Type B pancreatic cell (in vitro differentiated cells): ENCODE measurements at places on chromosomes 5 and 9. TPM values are rescaled to one million over a fixed set of nuclear protein-coding genes. Genes with fewer than 3 reads are reported as not detected.

- H3K27me3 ChIP-seq: no peaks in the 10 kb centered on the region
- H3K4me1 ChIP-seq: no peaks in the 10 kb centered on the region
- DNase-seq: no peak
These were observed 17.9 kb downstream of the ZFR start for GRCh38 chr5:32426440-32427151.

GRCh38 chr5:87048156-87048555, 219.5 kb upstream of the RASA1 start:
- H3K4me3 ChIP-seq: no peak overlapping the region
- no peak overlapping the region for H3K27ac ChIP-seq
- no peaks in the 10 kb centered on the region for H3K27me3 ChIP-seq

The TLE1 gene
- 40.2 and 99.6 TPM in 2 replicates for total RNA-seq

GRCh38 chr9:94811074-94811473, 84.6 kb downstream of the AOPEP start:
- peak overlapping the region; percentile 53 for H3K27ac ChIP-seq
- H3K27me3 ChIP-seq: no peaks in the 10 kb centered on the region
- H3K4me3 ChIP-seq: no peak overlapping the region
- no peak for DNase-seq
- peaks cover 44% of the 10 kb centered on the region for H3K36me3 ChIP-seq

- DNase-seq: no peak
- H3K36me3 ChIP-seq: no peaks in the 10 kb centered on the region
- no peak overlapping the region for H3K27ac ChIP-seq
- peaks cover 15% of the 10 kb centered on the region for H3K4me1 ChIP-seq
- H3K27me3 ChIP-seq: no peaks in the 10 kb centered on the region
These were observed 3.6 kb upstream of the RAPGEF1 start for GRCh38 chr9:131743501-131743900.

The PAX5 gene
- total RNA-seq: not detected in 2 replicates

GRCh38 chr5:139709582-139710318, 61.6 kb downstream of the CXXC5 start:
- peak overlapping the region; percentile 67 for H3K27ac ChIP-seq
- H3K4me1 ChIP-seq: peaks cover 42% of the 10 kb centered on the region
- peak; percentile 80 for DNase-seq

DNA sequence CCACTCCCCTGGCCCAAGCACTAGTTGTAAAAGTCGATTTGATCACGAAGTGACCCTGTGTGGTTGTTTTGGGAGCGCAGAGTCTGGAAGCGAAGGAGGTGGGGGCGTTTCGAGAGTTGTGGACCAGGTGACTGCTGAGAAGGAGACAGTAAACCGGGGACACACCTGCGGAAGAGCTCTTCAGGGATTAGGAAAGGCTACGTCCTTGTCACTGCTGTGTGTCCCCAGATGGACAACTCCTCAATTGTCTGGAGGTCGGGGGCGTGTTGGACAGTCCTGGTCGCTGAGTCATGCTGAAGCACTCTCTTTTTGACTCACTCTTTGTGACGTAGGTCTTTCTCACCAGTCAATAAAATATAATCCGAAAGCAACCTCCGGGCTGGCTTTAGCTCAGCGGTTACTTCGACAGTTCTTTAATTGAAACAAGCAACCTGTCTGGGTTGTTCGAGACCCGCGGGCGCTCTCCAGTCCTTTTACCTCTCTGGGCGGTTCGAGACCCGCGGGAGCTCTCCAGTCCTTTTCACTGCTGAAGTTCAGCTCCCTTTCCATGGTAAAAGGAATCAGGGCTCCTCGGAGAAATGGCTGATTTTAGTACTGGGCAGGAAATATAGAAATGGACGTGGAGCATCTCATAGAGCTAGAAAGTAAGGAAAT, 10.8 kb downstream of the ZMAT2 start:
- H3K36me3 ChIP-seq: peaks cover 3% of the 10 kb centered on the region
- H3K27ac ChIP-seq: peak overlapping the region; percentile 100
- peaks cover 10% of the 10 kb centered on the region for H3K4me1 ChIP-seq
- peak overlapping the region; percentile 93 for H3K4me3 ChIP-seq

The CDC25C gene
- 4.1 and 17.2 TPM in 2 replicates for total RNA-seq

The RGMB gene
- 16.7 and 36.5 TPM in 2 replicates for total RNA-seq

The ADAMTSL1 gene
- 6.0 and 28.6 TPM in 2 replicates for total RNA-seq

DNA sequence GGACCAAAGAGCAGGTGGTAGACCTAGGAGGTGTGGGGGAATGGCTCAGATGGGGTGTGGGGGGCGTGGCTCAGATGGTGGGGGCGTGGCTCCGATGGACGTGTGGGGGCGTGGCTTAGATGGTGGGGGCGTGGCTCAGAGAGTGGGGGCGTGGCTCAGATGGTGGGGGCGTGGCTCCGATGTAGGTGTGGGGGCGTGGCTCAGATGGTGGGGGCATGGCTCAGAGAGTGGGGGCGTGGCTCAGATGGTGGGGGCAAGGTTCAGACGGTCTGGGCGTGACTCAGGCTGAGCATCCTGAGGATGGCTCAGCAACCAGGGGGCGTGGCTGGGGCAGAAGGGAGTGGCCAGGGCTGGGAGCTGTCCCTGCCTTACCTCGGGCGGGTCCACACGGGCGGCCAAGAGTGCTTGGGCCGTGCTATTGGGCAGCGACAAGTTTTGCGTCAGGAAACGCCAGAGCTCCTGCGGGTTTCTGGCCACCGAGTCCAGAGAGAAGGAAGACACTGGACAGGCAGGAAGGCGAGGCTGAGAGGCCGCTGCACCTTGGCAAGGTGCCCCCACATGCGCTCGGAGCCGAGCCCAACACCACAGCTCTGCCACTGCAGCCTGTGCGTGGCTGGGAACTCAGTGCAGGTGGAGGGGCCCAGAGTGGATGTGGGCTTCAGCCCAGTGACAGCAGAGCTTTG, 5.9 kb downstream of the ABCA2 start:
- no peak for DNase-seq
- H3K4me3 ChIP-seq: no peak overlapping the region

The ADRA1B gene
- total RNA-seq: 2.9 and 9.9 TPM in 2 replicates

GRCh38 chr9:28762167-28762566, 1188.9 kb upstream of the C9orf72 start:
- no peaks in the 10 kb centered on the region for H3K36me3 ChIP-seq
- no peaks in the 10 kb centered on the region for H3K4me1 ChIP-seq
- DNase-seq: no peak
- H3K27ac ChIP-seq: no peak overlapping the region
- no peaks in the 10 kb centered on the region for H3K27me3 ChIP-seq
- no peak overlapping the region for H3K4me3 ChIP-seq

DNA sequence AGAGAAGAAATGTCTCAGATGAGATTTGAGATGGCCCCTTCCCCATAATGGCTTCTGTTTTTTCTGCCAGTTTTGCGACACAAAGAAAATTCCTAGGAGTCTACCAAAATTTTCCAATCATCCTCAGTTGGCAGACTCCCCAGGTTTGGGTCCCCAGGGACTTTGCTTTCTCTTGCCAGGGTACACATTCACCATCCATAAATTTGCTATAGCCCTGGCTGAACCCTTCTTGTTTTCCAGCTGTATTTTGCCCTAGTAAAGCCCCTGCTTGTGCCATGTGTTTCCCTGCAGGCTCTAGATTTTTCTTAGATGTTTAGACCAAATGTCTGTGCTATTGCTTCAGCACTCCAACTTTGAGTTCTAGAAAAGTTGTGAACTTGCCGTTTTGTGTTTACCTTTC, 283.2 kb downstream of the ANXA1 start:
- H3K36me3 ChIP-seq: no peaks in the 10 kb centered on the region
- no peaks in the 10 kb centered on the region for H3K4me1 ChIP-seq
- no peak for DNase-seq

The NIPAL4 gene
- total RNA-seq: 0.46 and 0.59 TPM in 2 replicates

The F12 gene
- total RNA-seq: 3.2 and 5.7 TPM in 2 replicates
